Stimulated activated CD4-positive, alpha-beta T cell treated with anti-CD3 and anti-CD28 coated beads, TNF-alpha, amount 100 ng/mL, for 48 hours (primary cell): ENCODE measurements at places on chromosomes 12 and 14.

DNA sequence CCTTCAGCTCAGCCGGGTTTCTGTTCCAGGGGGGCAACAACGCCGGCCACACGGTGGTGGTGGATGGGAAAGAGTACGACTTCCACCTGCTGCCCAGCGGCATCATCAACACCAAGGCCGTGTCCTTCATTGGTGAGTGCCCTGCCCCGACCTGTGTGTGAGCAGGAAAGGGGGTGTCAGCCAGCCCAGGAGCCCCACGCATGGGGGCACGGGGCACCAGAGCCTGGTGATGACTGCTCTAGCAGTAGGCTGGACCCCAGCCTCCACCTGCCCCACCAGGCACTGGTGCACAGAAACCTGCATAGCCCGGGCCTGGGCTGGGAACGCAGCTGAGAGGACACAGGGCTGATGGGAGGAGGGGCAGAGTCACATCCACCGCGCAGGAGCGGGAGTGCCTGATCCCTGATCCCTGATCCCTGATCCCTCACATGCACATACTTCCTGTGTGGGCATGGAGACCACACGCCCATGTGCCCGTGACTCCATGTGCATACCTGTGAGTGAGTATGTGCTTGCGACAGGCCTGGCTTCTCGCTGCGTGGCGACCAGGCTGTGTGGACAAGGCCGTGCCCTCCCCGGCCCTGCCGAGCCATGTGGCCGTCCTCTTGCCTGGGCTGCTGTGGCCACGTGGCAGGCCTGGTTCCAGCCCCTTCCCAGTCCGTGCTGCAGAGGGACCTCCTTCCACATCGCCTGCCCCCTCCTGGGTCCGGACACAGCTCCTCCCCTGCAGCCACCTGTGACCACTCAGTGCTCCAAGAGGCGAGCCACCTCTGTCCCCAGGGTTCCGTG, 11.2 kb downstream of the ADSS1 start:
- DNase-seq: no peak

DNA sequence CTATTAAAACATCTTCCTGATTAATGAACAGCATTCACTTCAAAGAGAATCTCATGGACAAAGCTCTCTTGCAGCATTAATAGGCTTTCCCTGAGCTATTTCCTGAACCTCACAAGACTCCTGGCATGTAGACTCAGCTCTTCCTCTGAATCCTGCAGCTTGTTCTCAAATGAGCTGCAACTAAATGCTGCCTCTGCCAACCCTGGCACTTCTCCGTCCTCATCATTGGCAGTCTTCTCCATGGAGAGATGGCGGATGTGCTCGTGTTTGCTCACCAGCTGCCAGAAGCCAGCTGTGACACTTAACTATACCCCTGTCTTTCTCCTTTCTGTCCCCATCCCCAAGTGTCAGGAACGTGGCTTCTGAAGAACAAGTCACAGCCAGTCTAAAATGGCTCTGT, 232.1 kb downstream of the FOXN3 start:
- no peak for DNase-seq

DNA sequence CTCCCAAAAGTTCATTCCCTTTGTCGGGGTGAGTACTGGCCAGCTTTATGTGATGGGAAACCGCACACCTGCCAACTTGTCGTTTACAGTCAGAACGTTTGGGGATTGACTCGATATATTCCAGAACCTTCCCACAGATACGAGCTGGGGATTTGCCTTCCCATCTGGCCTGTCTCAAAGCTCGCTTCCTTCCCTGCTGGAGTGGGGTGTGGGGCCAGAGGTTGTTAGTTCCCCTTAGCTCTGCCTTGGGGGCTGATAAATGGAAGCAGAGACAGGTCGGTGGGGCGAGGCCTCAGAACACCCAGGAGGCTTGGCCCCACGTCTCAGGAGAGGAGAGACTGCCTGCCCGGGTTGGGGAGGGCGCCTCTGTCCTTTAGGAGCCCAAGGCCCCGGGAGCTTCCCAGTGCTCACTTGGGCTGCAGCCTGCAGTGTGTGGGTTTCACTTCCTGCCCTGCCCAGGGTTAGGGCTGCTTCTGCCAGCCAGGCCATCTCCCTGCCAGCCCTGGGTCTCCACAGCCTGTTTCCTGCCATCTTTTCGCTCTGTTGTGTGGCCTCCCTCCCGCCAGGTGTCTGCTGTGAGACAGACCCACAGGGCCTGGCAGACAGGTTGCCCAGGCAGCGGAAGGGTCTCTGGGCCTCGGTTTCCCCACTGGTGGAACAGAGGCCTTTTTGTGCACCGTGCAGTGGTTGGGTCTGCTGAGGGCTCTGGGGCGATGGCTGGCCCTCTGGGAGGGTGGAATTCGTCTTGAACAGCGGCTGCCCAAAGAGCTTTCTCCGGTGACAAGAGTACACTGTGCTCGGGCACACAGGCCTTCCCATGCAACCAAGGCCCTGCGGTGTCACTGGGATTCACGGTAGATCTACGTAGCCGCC, 8.1 kb upstream of the TEX22 start:
- no peak for DNase-seq

DNA sequence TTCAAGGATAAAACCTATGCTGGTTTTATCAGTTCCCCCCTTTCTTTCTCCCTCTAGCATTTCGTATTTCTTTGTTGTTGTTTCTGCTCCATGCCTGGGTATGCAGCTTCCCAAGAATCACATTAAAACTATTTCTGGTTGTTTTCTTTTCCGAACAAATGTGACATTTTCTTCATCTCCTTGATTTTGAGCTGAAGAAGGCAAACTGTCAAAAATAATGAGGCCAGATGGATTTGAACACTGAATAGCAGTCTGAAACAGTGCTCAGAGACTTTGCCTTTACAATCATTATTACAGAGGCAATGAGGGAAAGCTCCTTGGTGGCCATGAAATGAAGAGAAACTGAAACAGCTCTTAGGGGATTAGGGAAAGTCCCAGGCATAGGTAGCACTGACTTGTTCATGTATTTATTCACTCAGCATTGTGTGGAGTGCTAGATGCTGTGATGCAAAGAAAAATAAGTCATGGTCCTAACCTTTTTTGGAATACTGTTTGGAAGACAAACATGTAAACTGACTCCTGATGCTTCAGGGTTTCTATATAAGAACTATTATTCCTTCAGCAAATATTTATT, 319.5 kb downstream of the FUT8 start:
- DNase-seq: no peak

- DNase-seq: no peak
Observed at GRCh38 chr14:93089521-93090269, 26.0 kb downstream of the ITPK1 start.

DNA sequence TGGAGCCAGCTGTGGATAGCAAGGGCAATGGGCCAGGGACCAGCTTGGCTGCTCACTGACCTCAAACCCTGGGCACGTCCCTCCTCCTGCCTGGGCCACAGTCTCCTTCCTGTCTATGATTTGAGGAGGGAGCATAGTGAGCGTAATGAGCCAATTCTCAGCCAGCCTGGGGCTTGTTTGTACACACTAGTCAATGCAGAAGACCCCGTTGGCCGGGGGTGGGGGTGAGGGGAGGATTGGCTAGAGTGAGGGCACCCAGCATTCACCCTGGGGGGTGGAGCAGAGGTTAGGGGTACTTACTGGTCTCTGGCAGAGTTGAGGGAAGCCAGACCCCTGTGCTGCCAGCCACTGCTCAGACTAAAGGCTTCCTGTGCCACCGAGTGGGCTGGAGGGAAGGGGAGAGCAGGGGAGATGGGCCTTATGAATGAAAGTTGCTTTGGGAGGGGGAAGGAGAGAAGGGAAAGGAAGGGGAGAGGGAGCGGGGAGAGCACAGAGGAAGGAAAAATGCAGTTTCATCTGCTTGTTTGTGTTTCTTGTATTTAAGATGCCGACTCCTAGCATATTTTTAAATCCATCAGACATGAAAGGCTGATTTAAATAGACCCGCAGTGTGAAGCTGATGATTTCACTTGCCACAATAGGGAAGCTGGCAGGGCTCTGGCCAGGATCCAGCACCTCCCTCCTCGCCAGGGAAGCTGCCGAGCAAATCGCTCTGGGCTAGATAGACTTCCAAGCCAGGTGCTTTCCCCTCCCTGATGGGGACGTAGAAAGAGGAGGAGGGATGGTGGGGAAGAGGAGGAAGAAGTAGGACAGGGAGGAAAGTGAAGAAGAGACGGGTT, 114.0 kb downstream of the PRMT8 start:
- DNase-seq: no peak

- no peak for DNase-seq
Observed at GRCh38 chr14:102795060-102795925, 18.0 kb downstream of the TRAF3 start.

DNA sequence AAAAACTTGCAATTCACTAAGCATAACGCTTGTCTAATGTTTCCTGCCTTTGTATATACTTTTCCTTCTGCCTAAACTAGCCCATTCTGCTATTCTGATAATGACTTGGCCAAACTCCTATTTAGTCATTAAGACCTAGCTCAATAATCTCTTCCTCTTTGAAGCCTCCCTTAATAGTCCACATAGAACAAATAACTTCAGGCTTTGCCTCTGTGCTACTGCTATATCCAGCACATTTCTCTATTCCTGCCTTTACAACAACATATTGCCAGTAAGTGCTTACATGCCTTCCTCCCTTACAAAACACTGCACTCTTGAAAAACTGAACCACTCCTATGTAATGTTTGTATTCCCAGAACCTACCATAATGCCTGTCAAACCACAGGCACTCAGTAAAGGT, 13.8 kb downstream of the PRICKLE1 start:
- DNase-seq: no peak

DNA sequence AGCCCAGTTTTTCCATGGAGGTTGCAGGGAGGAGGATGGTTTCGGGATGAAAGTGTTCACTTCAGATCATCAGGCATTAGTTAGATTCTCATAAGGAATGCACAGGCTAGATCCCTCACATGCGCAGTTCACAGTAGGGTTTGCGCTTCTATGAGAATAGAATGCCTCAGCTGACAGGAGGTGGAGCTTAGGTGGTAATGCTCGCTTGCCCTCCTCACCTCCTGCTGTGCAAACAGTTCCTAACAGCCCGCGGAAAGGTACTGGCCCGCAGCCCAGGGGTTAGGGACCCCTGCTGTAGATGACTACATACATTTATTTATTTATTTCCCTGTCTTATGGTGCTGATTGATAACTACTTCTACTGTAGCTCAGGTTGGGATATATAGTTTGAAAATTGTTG, 93.2 kb downstream of the FBXO33 start:
- no peak for DNase-seq
